ENCODE measurements at places on chromosomes 7 and 10.

- DNase-seq, result no peak
These were observed 101.2 kb upstream of the APBB1IP start for GRCh38 chr10:26336979-26337378.

DNA sequence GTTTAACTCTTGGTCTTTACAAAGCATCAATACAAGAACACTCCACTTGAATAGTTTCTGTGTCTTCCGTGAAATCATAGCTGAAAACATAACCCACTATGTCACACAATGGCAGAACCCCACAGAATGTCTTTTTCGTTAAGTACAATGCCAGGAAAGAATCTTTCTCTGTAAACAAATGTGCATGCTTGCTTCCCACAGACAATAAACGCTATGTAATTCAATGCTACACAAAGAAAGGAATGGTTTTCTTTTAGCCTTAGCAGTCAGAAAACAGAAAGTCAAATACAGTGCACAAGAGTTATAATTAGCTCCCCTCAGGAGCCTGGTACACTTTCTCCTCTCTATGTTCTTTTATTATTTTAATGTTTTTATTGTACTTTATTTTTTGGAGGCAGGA is 186.1 kb downstream of the SRPK2 start:
- no peak for DNase-seq

- no peak for DNase-seq
These were observed 236.4 kb upstream of the CCDC6 start for GRCh38 chr10:60142736-60143135.

DNA sequence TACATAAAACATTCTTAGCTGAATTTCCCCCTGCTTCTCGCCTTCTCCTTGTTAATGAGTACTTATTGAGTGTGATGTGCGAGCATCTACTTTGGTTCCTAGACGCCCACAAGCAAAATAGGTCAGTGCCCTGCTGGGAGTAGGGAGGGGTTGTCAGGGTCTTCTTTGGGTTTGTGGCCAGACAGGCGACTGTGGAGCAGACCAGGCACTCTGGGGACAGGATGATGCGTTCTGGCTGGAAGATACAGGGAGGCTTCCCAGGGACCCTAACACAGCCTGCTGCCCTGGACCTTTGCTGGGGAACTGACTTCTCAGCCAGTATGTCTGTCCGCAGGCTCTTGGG is 227.2 kb downstream of the CUX1 start:
- DNase-seq, result no peak

GRCh38 chr10:49783645-49784044 is 21.5 kb upstream of the OGDHL start:
- no peak for DNase-seq

DNA sequence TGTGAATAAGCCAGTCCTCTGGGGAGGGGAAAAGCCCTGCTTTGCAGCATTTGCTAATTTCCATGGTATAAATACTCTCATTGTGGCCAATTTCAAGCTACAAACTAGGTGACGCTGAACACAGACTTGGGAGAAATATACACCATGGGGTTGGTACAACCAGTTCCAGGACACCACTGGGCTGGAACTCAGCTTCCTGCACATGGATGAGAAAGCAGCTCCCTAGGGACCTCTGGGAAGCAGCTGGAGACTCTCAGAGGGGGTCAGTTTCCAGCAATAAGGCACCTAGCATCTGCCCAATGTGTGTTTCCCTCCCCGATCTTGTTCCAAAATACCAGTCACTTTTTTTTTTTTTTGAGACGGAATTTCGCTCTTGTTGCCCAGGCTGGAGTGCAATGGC is 56.8 kb upstream of the WDR11 start:
- no peak for DNase-seq

- no peak for DNase-seq
These were observed 569.4 kb downstream of the SUGCT start for GRCh38 chr7:40704172-40704571.
